ENCODE measurements at places on chromosomes 13 and 19.

DNA sequence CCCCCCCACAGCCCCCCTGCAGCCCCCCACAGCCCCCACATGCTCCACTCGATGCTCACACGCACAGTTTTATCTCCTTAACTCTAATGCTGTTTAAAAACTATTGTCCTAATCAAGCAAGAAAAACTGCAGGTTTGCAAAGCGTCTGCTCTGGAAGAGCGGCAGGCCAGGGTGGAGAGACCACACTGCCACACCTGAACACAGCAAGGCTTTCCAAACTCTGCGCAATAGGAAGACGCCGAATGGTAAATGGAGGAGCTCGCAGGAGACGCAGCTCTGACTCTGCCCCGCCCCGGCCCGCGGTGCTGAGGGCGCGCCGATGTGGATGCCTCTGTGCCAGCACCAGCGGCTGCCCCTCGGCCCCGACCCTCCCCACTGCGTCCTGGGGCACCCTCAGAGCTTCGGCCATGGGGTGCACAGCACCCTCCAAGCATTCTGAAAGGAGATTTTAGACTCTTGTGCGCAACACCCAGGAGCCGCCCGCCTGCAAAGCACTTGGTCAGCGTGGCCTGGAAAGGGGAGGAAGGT, 32.4 kb downstream of the RASA3 start:
- peak; percentile 77 for DNase-seq

GRCh38 chr13:58399263-58399662, 767.7 kb downstream of the PCDH17 start:
- no peak for DNase-seq

DNA sequence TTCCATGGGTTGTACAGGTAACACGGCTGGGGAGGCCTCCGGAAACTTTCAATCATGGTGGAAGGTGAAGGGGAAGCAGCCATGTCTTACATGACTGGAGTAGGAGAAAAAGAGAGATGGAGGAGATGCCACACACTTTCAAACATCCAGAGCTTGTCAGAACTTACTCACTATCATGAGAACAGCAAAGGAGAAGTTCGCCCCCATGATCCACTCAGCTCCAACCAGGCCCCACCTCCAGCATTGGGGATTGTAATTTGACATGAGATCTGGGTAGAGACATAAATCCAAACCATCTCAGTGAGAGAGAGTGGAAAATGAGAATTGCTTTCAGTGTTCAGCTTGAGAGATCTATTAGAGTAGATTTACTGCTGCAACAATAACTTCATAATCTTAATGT, 210.9 kb downstream of the NDFIP2 start:
- no peak for DNase-seq

DNA sequence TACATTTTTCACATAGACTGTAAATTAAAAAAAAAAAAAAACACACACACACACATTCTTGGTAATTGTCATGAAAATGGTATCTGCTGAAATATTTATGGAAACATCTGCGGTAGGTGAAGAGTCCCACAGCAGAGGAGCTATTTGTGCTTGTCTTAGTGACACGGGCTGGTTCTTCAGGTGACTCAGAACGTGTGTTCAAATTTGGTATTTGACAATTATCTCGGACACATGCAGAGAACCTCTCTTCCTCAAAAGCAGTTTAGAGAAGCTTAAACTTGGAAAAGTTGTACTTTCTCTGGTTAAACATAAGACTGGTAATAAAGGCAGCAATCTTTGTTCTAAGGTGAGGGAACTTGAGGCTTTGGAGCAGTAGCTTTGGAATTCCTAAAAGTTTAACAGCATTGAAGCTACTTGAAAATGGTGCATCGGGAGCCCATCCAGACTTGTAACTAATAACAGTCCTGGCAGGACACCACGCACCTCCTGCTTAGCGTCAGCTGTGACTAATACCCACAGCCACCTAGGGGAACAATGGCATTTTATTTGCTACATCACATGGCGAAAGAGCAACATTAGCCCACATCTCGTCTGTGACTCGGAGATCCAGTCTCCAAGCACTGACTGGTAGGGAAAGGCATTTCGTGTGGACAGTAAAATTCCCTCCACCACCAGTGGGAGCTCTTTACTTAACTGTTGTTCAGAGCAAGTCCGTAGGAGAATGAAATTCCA, 1505.1 kb upstream of the SLC10A2 start:
- DNase-seq: peak; percentile 24

GRCh38 chr19:7522923-7523667, 671 bp downstream of the MCOLN1 start:
- peak; percentile 41 for DNase-seq

DNA sequence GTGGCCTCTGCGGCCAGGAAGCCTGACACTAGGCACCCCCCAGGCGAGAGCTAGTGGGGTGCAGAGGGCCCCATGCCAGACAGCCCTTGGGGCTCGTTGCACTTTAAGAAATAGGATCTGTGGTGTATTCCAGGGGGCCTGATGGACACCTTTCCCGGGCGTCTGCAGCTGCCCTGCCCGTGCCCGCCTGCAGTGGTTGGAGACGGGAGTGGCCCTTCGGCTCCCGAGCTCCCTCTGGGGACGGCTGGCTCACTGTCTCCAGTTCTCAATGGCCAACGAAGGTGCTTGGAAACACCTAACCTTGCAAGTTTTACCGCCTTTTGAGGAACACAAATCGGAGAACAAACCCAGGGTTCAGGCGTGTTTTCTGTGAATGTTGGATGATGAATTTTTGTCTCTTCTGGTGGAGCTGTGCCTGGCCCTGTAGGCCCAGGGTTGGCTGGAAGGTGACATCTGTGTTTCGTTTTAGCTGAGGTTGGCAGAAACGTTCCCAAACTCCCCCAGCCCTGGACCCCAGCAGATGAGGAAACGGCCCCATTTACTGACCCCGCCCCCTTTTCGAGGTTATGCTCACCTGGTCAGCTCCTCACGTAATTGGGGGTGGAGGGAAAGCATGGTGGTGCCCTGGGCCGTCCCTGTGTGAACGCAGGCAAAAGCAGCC, 17.4 kb upstream of the NPAS1 start:
- DNase-seq: no peak

DNA sequence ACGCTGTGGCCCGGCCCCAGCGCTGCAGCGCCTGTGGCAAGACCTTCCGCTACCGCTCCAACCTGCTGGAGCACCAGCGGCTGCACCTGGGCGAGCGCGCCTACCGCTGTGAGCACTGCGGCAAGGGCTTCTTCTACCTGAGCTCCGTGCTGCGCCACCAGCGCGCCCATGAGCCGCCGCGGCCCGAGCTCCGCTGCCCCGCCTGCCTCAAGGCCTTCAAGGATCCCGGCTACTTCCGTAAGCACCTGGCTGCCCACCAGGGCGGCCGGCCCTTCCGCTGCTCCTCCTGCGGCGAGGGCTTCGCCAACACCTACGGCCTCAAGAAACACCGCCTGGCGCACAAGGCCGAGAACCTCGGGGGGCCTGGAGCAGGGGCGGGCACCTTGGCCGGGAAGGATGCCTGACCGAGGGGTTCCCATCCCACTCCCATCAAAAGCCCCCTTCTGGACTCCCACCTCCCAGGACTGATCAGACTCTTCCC, 7.9 kb downstream of the ZNF784 start:
- DNase-seq: no peak

DNA sequence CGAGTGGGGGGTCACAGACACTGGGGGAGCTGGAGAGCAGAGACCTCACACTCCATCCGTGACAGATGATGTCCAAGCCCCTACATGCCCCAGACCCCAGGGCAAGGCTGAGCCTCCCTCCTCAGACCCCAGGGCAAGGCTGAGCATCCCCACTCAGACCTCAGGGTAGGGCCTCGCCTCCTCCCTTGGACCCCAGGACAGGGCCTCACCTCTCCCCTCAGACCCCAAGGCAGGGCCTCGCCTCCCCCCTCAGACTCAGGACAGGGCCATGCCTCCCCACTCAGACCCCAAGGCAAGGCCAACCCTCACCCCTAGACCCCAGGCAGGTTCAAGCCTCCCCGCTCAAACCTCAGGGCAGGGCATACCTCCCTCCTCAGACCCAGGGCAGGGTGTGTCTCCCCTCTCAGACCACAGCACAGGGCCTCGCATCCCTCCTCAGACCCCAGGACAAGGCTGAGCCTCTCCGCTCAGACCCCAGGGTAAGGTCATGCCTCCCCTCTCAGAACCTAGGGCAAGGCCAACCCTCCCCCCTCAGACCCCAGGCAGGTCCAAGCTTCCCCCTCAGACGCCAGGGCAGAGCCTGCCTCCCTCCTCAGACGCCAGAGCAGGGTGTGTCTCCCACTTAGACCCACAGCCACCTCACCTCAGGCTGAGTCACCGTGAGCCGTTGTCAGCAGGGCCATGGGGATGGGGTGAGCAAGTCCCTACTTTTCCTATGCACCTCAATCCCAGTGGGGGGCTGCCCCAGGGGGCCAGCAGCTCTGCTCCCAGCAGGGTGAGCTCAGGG, 1.7 kb upstream of the S1PR4 start:
- peak; percentile 70 for DNase-seq

- DNase-seq: peak; percentile 97
These were observed 11.3 kb downstream of the EPS8L1 start for GRCh38 chr19:55086730-55087541.

DNA sequence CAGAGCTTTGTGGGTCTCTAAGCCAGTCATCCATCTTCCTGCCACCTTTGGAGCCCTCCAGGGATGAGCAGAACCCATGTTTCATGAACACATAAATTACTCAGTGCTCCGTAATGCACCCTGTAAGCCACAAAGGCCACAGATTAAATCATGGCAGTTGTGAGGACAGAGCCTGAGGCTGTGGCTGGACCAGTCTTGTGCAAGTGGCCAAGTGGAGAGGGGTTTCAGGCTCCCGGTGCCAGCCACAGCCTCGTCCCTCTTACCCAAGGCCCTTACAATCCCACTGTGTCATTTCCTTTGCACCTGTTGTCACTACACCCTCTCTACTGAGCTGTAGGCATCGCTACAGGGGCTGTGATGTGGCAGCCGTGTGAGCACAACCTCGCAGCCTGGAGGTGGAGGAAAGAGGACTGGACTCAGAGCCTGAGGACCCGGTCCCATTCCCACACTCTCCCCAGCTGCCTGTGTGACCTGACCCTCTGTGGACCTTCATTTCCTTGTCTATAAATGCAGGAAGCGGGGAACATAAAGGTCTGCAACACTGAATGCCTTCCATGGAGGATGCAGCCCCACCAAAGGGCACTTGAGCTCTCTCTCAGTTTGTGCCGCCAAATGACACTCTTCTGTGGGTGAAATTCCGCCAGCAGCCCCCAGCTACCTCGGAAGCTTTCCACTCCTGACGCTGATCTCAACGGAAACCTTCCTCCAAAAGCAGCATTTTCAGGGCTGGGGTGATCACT, 792.0 kb downstream of the UQCRFS1 start:
- peak; percentile 16 for DNase-seq

DNA sequence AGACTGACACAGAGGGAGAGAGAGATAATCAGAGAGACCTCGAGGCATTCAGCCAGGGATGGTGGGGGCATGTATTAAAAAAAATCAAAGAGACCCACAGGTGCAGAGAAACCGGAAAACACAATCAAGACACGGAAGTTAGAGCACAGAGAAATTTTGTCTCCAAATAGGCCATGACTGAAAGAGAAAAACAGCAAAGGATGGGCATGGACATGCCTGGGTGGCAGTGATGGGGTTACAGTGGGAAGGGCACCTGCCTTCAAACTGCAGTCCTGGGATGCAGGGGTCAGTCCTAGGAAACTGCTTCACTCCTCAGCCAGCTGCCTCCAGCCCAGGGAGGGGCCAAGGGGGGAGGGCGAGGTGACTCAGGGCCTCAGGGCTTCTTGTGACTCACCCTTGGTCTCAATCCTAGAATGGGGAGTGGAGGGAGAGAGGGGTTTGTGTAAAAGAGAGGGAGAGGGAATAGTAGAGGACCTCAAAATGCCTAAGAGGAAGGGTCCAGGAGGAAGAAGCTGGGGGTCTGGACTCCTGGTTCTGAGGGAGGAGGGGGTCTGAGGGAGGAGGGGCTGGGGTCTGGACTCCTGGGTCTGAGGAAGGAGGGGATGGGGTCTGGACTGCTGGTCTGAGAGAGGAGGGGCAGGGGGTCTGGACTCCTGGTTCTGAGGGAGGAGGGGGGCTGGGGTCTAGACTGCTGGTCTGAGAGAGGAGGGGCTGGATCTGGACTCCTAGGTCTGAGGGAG, 3.6 kb upstream of the KCNN4 start:
- DNase-seq: peak; percentile 85

DNA sequence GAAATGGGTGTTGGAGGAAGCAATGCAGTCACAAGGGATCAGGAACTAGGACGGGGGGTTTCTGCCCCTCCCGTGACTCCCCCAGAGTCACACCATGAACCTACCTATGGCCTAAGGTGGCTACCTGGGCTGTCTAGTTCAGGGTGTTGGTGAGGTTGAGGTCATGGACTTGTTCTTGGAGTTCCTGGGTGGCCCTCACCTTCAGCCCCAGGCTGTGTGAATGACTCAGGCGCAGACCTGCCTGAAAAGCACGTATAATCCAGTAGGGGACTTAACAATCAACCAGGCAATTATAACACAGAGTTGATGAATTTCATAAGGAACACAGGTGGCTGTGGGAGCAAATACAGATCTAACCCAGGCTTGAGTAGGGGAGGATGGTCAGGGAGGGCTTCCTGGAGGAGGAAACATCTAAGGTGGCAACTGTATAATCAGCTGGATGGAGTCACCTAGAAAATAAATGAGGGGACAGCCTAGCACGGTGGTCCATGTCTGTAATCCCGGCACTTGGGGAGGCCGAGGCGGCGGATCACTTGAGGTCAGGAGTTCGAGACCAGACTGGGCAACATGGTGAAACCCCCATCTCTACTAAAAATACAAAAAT, 25.6 kb upstream of the ADGRE1 start:
- no peak for DNase-seq

- DNase-seq: peak; percentile 77
These were observed 25.0 kb downstream of the SERPINE3 start for GRCh38 chr13:51364404-51365008.

GRCh38 chr13:27014406-27015359, 156.9 kb downstream of the USP12 start:
- no peak for DNase-seq

- DNase-seq: no peak
These were observed 1.7 kb upstream of the SIGLEC7 start for GRCh38 chr19:51140441-51140840.

GRCh38 chr19:38039966-38040365, 133.0 kb downstream of the SIPA1L3 start:
- peak; percentile 98 for DNase-seq

DNA sequence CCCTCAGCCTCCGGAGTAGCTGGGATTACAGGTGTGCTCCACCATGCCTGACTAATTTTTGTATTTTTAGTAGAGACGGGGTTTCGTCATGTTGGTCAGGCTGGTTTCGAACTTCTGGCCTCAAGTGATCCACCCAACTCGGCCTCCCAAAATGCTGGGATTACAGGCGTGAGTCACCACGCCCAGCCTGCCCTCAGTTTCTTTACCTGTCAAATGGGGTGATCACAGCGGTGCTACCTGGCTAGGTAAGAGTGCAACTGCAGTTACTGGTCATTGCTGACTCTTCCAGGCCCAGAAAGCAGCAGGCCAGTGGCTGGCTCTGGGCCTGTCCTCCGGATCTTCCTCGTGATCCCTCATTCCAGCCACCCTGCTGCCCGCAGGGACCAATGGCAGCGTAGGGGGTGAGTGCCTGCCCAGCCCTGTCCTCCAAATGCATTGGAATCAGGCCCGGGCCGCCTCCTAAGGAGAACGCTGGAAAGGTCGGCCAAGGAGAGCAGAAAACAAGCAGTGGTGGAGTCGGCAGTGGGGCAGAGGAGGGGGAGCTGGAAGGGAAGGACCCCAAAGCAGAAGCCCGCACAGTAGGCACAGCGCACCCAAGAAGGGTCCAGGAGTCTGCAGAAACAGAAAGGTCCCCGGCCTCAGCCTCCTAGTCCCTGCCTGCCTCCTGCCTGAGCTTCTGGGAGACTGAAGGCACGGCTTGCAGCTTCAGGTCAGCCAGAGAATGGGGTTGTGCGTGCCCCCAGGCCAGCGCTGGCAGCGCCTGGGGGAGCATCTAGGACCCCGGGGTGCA, 1.8 kb upstream of the SLC27A1 start:
- DNase-seq: peak; percentile 50
